Hippocampal formation (tissue), 2 donors: ENCODE measurements at places on chromosomes 4 and X.

DNA sequence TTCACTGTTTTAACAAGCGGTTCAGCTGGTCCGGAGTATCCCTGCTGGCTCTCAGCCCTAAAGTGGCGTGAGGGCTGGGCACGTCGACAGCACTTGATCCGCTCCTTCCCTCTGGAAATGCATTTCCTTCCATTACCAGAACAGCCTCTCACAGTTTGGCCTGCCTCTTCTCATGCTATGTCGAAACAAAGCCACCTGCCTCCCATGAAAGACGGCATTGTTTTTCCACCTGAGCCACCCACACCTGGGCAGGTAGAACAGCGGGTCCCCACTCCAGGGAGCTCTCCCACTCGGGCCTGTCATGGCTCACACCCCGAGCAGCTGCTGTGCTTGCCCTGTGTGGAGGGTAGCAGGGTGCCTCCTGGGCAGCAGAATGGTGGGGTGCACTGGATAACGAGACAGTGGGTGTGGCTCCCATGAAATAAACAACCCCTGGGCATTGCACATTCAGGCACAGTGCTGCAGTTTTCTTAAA lies 86.2 kb downstream of the FHDC1 start:
- no peak for DNase-seq

DNA sequence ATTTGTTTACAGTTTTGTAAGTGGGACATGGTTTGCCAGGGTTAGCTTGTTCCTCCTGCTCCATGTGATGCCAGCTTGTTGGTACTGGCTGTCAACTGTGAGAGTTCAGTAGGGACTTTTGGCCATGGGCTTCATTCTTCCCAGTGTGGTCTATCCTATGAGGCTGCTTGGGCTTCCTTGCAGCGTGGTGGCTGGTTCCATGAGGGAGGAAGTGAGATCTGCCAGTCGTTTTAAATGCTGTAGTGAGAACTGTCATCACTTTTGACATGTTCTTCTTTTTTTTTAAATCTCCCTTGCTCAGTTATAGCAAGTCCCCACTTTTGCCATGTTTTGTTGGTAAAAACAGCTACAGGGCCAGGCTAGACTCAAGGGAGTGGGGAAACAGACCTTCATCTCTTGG lies 15.9 kb downstream of the NSD2 start:
- no peak for DNase-seq

- DNase-seq, result no peak
Observed at GRCh38 chr4:15504041-15504440, 34.4 kb downstream of the CC2D2A start.

DNA sequence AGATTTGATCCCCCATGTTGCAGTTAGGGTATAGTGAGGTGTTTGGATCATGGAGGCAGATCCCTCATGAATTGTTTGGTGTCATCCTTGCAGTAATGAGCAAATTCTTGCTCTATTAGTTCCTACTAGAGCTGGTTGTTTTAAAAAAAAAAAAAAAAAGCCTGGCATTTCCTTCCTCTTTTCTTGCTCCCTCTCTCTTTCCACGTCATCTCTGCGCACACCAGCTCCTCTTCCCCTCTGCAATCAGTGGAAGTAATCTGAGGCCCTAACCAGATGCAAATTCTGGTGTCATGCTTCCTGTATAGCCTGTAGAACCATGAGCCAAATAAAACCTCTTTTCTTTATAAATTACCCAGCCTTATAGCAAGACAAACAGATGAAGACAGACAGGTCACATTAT lies 24.5 kb downstream of the WDR17 start:
- DNase-seq, result no peak

DNA sequence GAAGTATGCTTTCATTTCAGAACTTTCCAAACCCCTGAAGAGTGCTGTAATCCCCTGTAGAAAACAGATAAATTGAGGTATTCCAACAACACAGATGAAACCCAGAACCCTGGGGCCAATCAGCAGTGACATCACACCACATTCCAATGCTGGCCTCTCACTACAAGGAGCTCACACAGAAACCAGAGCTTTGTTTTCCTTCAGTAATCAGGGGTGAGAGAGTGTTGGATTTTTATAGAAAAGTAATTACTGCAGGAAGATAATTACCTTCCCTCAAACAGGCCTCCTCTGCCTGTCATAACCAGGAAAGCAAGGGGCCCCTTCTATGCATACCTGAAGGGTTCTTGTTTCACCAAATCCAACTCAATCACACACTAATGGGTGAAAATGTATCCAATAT lies 246.2 kb downstream of the SCFD2 start:
- no peak for DNase-seq
